ENCODE measurements at places on chromosomes 4 and X.
A peak's percentile ranks its signal among the peaks of the same experiment; 100 is the strongest.

DNA sequence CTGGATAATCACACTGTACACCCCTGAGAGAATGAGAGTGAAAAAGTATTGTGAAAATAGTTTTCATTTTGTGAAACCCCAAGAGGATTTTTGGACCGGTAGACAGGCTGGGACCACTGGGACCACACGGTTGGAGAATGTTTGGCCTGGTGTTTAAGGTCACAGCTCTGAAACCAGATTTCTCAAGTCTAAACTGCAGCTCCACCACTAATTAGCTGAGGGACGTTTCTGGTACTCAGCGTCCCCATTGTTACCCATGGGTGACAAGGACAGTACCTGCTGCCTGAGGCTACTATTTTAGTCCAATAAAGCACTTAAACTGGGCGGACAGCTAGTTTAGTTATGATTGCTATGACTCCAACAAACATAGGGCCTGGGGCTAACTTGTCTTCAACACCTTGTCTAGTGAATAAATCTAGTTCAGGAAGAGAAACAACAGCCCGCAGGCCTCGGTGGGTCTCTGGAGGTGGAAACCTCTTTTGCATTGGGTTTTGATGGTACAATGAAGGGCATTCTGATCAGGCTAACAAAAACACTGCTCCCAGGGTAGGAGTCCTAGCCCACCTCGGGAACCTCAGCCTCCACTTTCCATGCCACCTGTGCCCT, 509 bp upstream of the USP11 start:
- no peak for DNase-seq

DNA sequence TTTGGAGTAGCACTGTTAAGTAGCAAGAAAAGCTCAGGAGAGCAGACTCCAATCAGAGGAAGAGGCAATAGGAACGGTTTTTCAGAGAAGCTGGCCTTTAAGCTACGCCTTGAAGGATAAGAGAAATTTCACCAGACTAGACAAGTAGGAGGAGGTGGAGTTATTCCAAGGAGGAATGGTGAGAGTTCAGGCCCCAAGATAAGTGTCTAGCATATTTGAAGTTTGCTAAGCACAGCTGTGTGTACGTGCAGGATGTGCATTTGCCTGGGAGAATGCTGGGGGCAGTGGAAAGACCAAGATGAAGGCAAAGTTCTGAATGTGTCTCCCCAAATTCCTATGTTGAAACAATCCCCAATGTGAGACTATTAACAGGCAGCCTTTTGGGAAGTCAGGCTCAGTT, 91.6 kb downstream of the SOWAHB start:
- no peak for DNase-seq

DNA sequence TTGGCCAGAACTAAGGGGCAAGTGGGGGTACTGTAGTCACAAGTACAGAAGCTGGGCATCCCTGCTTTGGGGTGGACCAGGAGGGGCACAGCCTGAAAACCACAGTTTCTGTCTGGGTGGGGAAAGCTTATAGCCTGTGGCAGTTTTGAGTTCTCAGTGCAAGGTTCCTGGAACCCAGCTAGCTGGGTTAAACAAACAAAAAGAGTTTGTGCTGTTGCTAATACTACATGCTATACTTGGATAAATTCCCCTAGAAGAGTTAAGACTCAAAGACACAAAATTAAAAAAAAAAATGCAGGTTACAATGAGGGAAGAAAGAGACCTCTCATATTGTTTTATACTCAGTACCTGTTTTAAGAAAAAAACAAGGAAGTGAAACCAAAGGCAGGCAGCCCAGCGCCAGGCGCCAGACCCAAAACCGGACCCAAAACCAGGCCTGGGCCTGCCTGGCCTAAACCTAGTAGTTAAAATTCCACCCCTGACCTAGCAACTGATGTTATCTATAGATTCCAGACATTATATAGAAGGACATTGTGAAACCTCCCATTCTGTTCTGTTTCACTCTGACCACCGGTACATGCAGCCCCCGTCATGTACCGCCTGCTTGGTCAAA, 50.8 kb downstream of the SLC2A9 start:
- no peak for DNase-seq

DNA sequence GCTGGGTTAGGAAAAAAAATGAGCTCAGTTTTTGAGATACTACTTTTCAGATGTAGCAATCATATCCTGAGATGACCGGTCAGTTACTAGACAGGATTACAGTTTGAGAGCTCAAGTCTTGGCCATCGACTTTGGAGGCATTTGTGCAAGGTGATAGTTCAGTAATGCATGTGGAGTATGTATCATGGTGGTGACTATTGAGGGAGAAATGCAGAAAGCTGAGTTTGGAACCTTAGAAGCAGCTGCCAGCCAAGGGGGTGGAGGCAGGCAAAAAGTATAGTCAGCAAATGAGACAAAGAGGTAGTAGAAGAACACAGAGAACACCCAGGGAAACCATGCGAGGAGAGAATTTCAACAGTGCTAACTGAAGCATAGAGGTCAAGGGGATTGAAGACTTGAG, 48.7 kb upstream of the SLC4A4 start:
- no peak for DNase-seq

- no peak for DNase-seq
These were observed 441.9 kb downstream of the FSTL5 start for GRCh38 chr4:161721947-161722346.

DNA sequence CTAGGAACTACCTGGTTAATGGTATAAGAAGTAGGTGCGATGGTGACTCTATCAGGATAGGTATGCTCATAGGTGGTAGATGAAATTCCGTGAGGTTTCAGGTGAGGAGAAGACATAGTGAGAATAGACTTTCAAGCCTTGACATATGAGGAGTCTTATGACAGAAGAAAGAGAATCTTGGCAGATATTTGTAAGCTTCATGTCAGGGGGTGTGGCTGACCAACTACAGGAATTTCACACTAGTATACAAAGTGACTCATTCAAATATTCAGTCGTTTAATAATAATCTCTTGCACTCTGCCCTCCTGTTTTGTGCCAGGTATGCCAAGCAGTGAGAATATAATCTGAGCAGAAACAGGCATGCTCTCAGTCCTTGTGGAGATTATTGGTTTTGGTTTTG, 22.8 kb downstream of the PACRGL start:
- no peak for DNase-seq

GRCh38 chrX:23373129-23373804, 38.6 kb downstream of the PTCHD1 start:
- DNase-seq: no peak

DNA sequence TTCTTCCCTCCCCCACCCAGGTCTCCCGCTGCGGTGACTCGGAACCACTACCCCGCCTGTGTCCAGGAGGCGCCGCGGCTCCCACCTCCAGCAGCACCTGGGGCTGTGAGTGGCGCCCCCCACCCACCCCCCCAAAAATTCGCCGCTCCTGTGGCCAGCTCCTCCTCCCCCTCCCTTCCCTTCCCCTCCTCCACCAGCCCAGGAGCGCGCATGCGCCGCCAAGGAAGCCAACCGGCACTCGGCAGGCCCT, 278 bp downstream of the CLOCK start:
- no peak for DNase-seq

DNA sequence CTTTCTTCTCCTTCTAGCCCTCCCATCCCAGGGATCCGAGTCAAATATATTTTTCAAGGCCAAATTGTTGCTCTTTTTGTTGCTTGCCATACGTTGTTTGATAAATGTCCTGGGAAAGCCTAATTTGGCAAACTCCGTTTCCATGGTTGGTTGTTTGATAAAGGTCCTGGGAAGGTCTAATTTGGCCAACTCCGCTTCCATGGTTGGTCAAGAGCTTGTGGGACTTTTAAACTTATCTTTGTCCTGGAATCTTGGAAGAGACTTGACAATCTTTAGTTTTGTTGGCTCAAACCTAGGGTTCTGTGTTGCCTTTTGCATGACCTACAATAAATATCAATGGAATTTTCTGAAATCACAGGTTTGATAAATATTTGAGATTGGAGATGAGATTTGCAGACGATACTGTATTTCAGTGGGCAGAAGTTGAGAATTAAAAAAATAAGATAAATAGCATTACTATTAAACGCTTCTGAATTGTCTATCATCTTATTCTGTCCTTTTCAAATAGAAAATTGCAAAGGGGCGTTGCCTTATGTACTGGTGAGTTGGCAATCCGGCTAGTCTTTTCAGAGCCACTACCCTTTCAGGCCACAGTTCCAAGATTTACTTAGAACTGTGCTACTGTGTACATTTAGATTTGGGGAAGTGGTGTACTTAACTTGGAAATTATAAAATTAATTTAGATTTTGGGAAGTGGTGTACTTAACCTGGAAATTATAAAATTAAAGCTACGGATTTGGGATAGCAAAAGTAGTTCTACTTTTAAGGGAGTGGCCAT, 804 bp downstream of the OSTC start:
- DNase-seq: peak; percentile 41

Measured in AML-193 (cell line).